ENCODE measurements at places on chromosomes 1 and 21. TPM values are rescaled to one million over a fixed set of nuclear protein-coding genes. Genes with fewer than 3 reads are reported as not detected.
A peak's percentile ranks its signal among the peaks of the same experiment; 100 is the strongest.

GRCh38 chr21:43864962-43865539 is at the start of gene AGPAT3:
Gene AGPAT3 (plus strand): TSS chr21:43865223. CDS start chr21:43959682, 94,459 bp downstream.
- DNase-seq: no peak

DNA sequence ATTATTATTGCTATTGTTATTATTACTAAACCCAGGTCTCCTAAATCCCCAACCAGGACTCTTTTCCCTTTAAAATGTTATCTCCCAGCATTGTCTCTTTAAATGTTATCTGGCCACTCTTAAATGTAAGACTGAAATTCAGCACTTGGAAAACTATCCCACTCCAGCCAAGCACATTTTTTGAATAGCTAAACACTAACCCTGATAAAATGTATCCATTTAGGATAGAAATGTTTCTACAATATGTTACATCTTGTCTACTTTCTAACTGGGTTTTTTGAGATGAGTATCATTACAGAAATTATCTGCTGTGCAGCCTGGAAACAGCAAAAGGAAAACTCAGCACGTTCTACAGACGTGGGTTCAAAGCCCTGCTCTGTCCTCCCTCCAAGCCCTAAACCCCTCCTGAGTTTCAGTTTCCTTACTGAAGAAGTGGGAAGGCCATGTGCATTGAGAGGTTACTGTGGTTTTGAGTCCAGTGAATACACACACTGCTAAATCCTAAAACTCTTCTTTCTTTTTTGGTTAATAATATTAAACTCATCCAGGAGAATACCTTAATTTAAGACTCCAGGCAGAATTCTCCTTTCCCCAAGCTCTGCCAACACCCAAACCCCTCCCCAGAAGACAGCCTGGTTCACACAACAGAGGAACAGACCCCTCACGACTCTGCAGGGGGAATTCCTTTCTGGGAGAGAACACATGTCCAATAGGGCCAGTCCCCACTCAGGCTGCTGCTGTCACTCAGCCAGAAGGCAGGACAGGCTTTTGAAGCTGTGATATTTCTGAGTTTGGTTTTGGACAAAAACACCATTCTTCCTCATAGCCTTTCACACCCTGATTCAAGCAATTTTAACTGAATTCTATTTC is 41.9 kb downstream of the HIVEP3 start:
- DNase-seq: no peak

DNA sequence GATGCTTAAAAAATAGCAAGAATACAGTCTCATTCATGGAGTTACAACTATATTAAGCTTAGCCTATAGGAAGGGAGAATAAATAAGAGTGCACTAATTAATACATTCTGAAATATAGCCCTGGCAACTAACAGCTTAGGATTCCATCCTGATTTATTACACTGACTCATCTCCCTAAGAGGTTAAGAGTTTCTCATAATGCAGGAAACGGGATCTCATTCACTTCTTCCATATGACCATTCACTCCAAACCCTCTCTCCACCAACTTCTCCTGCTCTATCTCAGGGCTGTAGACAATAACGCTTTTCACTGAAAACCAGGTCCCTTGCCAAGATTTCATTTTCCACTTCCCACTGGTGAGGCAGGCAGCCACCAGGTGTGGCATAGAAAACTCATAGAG is 168.5 kb upstream of the PLD5 start:
- DNase-seq: no peak

DNA sequence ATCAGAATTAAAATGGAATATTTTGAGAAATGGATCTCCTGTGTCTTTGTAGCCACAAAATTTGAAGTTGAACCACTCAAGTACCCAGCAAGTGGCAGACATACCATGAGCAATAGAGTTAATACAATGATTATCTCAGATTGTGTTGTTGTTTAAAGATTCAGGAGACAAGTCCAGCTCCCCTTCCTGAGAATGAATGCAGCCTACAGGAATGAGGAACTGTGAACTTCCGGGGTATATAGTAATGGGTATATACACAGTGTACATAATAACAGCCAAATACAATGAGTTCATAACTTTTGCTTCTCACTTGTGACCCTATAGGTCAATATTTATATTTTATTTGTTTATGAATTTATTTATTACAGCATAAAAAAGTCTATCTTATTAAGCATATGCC is 445.0 kb downstream of the SETD4 start:
- DNase-seq: no peak

Gene KCNK2
- polyA plus RNA-seq: 0.07 TPM

GRCh38 chr21:35268261-35268660 is 219.2 kb upstream of the RUNX1 start:
- DNase-seq: no peak

- peak; percentile 11 for DNase-seq
Observed at GRCh38 chr1:53878492-53879105, 11.0 kb downstream of the YIPF1 start.

DNA sequence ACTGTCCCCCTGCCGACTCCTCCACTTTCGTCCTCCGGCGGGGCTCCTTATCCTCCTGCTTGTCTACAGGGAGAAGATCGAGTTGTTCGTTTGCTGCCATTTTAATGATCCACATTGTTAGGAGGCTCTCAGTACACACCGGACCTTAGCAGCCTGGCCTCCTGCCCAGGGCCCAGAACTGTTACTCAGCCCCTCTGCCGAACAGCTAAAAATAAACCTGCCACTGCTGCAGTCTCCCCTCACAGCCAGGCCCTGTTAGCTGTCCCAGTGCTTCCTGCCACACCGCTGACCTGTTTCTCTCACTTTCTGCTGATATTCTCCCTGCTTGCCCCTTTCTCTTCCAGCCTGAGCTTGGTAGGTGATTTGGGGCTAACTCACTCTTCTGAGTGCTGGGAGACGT is 8.3 kb downstream of the MAPKAPK2 start:
- no peak for DNase-seq

- no peak for DNase-seq
Observed at GRCh38 chr1:4113897-4114296, 213.8 kb upstream of the C1orf174 start.

GRCh38 chr1:165239873-165240272 is 116.6 kb downstream of the LMX1A start:
- DNase-seq: no peak

Gene PADI2
- polyA plus RNA-seq: 1.5 TPM

GRCh38 chr1:64396817-64397216 is 73.1 kb upstream of the CACHD1 start:
- peak; percentile 39 for DNase-seq

DNA sequence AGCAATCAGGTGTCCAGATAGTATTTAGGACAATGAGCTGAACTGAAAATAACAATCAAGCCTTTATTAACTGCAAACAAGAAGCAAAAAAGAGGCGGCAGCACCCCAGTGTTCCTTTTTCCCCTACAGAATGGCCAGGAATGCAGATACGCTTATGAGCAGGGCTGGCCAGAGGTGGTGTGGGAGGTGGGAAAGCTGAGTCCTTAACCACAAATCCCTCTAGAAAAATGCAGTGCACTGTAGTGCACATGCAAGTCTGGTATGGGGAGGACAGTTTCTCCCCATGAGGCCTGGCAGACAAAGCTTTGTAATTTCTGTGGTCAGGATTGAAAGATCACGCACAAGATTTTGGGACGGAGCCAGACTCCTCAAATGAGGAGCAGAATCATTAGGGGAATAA is 10.7 kb upstream of the IFNAR1 start:
- DNase-seq: no peak

GRCh38 chr1:65157546-65157941 is 9.5 kb downstream of the AK4 start:
- no peak for DNase-seq

DNA sequence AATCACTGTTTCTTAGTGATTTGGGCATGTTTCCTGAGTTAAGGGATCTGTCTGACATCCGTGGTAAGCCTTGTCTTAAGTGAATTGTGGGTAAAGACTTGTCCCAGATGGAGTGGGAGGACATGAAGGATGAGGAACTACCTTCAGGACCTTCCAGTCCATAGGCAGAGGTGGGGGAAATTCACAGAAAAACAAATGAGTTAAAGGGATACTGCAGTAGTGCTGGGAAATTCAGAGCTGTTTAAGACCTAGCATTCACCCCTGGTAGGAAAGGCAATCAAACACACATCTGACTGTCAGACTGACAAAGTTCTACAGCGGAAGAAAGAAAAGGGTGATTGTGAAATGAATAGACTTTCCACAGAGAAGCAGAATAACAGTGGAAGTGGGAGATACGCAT is 3.0 kb downstream of the GNAT2 start:
- no peak for DNase-seq

All from A549 (cell line).